ENCODE measurements at places on chromosomes 6 and 20.

DNA sequence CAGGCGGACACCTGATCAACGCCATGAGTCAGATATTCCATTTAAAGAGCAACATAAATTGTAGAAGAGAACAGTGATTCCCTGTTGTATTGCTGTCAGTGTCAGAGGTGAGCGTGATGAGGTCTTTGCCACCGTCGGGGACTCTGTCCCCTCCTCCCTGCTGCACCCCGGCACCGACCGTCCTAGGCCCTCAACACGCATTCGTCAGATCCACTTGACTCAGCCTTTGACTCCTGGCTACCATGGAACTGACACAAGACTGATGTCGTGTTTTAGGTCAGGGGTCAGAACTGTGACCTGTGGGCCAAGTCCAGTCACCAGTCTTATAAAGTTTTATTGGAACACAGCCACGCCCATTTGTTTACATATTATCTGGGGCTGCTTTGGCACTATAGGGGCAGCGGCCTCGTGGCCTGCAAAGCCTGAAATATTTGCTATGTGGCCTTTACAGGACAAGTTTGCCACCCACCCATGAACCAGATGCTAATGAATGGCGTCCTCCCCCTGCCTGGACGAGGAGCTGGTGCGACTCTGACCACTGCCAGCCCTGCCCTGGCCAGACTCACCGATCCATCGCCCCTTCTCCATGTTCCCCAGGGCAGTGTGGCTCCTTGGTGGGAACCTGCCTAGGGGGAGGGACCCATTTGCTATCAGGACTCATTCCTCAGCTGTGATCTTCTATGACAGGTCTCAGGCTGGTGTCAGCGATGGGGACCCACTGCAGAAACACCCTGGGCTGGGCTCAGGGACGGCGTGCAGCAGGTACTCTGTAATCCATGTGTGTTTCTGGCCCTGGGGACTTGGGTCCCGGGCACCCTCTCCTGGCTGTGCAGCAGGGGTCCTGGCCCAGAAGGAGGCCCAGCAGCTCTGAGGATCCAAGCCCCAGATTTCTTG is 37.5 kb upstream of the PHACTR3 start:
- DNase-seq: no peak

DNA sequence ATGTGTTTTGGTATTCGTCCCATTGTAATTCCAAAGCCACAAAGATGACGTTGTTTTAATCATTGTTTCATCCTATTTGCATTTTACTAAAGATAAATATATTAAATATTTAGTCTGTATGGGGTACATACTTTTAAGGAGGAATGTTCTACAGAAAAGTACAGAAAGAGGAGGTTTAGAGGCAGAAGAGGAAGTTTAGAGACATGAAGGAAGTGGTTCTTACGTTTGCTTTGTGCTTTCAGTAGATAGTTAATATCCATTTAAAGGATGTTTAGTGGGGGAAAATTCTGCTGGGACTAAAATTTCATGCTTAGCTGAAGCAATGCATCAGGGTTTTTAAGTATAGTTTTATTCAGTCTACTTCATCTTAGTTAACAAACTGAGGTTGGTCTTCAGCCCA is 116.6 kb downstream of the CRYBG1 start:
- DNase-seq: no peak

- no peak for DNase-seq
Observed at GRCh38 chr20:4068708-4069107, 53.4 kb upstream of the RNF24 start.

DNA sequence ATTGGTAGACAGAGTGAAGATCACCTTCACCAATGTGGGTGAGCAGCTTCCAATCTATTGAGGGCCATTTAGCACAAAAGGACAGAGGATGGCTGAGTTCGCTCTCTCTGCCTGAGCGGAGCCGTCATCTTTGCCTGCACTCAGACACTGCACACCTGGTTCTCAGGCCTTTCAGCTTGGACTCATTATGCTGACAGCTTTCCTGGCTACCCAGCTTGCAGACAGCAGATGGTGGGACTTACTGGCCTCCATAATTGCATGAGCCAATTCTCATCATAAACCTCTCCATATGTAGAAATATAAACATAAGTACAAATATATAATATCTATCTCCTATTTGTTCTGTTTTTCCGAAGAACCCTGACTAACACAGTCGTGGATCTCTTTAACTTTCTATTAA is 13.7 kb downstream of the TBXT start:
- DNase-seq: no peak

GRCh38 chr20:41609474-41609873 is 8.7 kb downstream of the CHD6 start:
- no peak for DNase-seq

GRCh38 chr20:24981790-24982189 is 10.8 kb downstream of the APMAP start:
- DNase-seq: no peak

GRCh38 chr6:17987447-17987696 is at the start of gene KIF13A:
Gene KIF13A (minus strand): TSS chr6:17987635. CDS start chr6:17987463, 172 bp downstream.
- DNase-seq: no peak

DNA sequence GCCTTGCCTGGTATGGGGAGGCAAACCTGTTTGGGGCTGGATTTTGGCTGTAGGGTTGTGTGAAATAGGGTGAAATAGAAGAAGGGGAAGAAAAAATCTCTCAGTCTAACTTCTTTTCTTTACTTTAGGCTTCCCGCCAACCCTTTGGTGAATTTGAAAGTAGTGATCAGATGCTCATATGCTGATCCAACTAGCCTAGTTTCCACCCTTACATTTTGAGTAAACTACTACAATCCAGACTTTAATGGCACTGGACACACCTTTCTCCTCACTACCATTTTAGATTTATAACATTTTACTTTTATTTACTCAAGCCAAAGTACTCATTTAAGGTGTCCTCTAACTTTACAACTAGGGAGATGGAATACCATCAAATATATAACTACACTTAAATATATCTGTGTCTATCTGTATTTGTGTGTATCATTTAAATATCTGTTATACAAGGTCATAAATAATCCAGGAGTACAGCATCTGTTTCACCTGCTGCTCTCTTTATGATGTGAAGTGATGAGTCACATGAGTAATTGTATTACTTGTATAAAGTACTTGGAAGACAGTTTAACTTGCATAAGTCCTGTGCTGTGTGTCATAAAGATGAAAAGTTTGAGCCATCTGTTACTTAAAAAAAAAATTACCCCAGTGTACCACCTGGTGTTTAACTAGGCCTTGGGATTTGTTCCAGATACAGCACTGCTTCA is 172.1 kb downstream of the CDKAL1 start:
- peak; percentile 38 for DNase-seq

- DNase-seq: no peak
Observed at GRCh38 chr6:106141441-106142237, 55.5 kb downstream of the PRDM1 start.
